Activated gamma-delta T cell treated with anti-CD3 and anti-CD28 coated beads, Interleukin-2, amount 50 U/mL, for 16 hours (primary cell): ENCODE measurements at places on chromosomes 1 and 21.

- DNase-seq, result no peak
These were observed 9.3 kb downstream of the C1QB start for GRCh38 chr1:22662318-22662717.

GRCh38 chr21:18152371-18152770 is 92.3 kb upstream of the CHODL start:
- DNase-seq, result no peak

- DNase-seq, result no peak
These were observed 842 bp downstream of the LENEP start for GRCh38 chr1:154994269-154994587.

GRCh38 chr1:154435599-154436200 is 30.6 kb downstream of the IL6R start:
- DNase-seq, result no peak

GRCh38 chr1:108505763-108506070 is 54.2 kb upstream of the EEIG2 start:
- DNase-seq, result no peak

GRCh38 chr1:164651351-164651951 is 92.5 kb downstream of the PBX1 start:
- no peak for DNase-seq

DNA sequence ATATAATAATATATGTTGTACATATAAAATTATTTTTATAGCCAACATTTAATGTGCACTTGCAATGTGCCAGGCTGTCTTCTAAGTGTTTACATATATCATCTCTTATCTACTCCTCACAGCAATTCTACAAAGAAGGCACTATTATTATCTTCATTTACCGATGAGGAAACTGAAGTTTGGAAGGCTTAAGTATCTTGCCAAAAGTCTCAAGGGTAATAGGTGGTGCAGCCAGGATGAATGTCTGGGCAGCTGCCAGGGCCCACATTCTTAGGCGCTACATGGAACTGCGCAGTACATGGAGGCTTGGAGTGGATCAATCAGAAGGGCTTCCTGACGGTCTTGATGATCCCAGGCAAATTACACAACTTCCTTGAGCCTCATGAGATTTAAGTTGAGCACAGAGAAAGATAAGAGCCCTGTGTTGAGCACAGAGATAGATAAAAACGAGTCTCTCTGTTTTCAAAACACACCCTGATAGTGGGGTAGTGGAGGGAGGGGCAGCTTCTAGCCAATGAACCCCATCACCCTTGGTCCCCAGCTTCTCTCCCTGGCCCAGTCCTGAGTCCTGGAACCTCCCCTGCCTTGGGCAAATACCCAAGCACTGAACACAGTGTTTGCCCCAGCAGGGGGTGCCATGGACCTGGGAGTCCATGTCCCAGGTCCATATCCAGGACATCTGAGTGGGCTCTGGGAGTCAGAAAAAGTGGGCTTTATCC is 9.2 kb downstream of the POU3F1 start:
- DNase-seq, result no peak

GRCh38 chr1:107433068-107433467 is 292.2 kb downstream of the NTNG1 start:
- DNase-seq, result no peak
